Activated CD4-positive, alpha-beta T cell treated with anti-CD3 and anti-CD28 coated beads, Interleukin-10, Interleukin-2, amounts not matched to agents 100 ng/mL and 50 ng/mL, durations not matched to agents 16 hours and 8 hours (primary cell): ENCODE measurements at places on chromosomes 6 and 20.
A peak's percentile ranks its signal among the peaks of the same experiment; 100 is the strongest.

GRCh38 chr6:39997101-39997635 lies 62.9 kb upstream of the MOCS1 start:
- no peak for DNase-seq

DNA sequence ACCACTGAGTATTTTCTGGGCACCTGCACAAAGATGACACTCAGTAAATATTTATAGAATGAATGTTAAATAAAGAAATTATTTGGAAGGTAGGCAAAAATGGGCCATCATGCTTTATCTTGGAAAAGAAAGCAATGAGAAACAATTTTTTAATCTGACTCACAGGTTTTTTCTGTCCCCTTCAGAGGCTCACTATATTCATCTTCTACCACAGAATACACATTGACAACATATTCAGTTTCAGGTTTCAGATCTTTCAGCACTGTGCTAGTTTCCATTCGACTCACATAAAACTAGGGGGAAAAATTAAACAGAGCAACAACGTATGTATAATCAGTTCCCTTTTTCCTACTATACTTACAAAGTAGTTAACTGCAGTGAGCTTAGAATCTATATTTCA lies 58.3 kb downstream of the COL12A1 start:
- DNase-seq = peak; percentile 50

DNA sequence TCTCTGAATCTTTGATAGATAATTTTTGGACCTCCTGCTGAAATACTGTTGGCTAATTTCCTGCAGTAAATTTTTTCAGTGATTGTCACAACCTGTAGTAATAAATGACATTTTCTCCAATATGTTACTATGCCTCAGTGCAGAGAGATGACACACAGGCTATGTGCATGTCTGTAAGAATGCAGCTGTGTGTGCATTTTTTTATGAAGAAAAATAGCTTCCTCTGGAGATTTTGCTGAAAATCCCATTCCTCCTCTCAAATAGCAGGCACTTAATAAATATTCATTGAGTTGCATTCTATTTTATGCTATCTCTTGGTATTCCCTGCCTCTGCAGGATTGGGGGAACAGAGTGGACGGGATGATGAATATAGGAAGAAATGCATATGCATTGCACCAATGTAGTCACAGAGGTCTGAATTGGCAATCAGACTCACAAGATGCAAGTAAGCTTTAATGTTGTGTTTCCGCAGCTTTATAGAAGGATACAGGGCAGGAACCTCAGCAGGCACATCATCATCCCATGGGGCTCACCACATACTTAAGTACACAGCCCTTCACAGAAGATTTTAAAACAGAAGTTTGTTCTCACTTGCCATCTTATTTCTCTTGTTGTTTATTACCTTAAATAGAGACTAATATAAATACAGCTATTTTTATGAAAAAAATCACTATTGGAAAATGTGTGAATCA lies 474.7 kb downstream of the EPM2A start:
- DNase-seq = no peak

DNA sequence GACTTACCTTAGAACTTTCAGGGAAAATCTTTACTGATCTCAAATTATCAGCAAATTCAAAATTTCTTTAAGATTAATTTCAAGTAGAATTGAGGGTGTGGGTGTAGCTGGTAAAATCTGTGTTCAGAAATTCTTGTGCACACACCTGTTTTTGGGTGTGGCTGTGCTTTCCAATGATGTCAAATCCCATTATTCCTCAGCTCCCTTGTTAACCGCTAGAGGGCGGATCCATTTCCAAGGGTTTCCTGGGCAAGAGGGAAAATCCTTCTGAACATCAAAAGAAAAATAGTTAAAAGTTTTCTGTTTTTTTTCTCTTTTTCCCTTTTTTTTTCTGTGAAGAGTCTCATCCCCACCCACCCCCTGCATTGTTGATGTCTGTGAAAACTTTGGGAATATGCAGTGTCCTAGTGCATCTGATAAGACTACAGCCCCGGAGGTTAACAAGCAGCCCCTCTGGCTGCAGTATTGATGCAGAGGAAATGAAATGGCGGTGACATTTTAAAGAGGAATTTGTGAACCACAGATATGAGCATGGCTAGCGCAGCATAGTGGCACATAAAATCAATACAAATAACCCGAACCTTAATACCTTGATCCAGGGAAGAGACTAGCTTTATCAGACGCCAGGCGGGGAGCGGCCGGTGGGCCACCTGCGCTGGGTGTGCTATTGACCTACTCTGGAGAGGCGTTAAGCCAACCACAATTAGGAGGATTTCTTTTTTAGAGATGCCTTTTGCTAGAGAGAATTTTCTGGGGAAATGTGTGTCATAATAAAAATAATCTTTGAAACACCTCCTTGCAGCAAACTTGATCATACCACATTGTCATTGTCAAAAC lies 130.9 kb downstream of the FOXA2 start:
- DNase-seq = no peak

DNA sequence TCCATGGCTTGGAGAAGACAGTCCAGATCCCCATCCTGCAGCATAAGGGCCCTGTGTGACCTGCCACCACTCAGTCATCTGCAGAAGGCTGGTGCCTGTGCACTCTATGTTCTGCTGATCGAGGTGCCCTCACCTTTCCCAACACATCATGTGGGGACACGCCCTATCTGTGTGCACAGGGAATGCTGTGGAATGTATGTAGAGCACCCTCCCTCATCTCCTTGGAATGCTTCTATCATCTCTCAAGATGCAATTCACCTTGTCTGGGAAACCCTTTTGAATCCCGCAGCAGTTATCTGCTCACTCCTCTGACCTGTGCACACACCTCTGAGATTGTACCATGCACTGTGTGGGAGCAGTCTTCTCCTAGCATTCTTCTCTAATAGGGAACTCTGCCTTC lies 207.2 kb upstream of the SSTR4 start:
- no peak for DNase-seq

GRCh38 chr6:77038807-77039206 lies 424.5 kb downstream of the HTR1B start:
- DNase-seq = no peak

DNA sequence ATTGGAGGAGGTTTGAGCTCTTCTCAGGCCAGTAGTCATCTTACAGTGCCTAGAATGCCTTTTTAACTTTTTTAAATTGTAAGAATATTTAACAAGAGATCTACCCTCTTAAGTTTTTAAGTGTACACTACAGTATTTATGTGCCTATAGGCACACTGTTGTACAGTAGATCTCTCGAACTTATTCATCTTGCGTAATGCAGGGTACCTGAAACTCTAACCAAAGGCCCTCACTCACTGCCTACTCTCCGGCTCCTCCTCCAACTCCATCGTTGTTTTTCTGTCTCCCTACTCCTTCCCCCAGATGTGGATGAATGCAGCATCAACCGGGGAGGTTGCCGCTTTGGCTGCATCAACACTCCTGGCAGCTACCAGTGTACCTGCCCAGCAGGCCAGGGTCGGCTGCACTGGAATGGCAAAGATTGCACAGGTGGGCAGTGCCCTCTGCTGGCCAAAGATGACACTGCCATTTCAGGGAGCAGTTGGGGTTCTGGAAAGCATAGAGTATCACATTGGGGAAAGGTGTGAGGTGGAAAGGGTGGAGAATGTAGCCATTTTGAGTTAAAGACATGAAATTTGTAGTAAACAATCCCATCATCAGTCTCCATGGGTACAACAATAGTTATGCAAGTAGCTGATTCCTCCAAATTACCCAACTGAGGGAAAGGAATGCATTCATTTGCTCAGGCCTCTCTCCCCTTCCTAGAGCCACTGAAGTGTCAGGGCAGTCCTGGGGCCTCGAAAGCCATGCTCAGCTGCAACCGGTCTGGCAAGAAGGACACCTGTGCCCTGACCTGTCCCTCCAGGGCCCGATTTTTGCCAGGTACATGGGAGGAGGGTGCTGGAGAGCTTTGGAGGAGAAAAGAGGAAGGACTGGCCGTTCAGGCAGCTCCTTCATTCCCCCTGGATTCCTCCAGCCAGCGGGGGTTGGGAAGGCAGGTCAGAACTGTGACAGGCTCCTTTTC lies 18.4 kb upstream of the ZNF76 start:
- DNase-seq = peak; percentile 79

GRCh38 chr20:62020935-62021701 lies 44.6 kb downstream of the TAF4 start:
- no peak for DNase-seq

DNA sequence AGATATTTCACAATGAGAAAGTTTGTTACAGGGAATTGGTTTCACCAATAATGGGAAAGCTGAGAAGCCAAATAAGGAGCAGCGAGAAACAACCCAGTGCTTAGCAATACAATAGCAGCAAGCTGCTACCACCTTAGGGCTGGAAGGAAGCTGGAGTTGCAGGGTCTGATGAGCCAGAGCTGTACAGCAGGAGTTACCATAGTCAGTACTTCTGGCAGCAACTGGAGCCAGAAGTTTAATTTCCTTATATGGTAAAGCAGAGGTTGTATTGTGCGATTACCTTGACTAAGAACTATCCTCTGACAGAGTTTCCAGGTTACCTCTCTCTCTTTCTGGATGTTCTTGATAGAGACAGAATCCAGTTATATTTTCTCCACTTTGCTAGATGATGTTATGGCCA lies 137.1 kb upstream of the OLIG3 start:
- DNase-seq = no peak

- no peak for DNase-seq
Measured at GRCh38 chr6:157648561-157648960, 174.5 kb upstream of the SNX9 start.

GRCh38 chr6:154509421-154510143 lies 903 bp downstream of the CNKSR3 start:
- no peak for DNase-seq

DNA sequence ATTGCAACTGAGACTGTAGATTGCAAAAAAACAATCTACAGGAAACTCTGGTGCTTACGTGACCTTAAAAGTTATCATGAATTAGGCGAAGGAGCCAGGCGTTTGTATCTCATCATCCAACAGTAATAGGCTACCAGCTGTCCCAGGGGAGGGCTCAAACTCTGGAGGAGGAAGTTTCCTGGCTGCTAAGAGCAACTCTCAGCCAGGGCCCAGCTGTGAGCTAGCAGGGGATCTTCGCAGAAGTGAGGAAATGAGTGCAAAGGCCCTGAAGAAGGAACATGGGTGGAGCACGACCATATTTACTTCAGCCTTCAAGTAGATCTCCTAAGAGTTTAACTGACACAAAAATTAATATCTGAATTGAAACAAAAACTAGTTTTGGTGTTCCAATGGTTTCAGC lies 686.9 kb upstream of the MAP3K7 start:
- DNase-seq = no peak

- no peak for DNase-seq
Measured at GRCh38 chr6:41818271-41819054, 31.0 kb downstream of the TOMM6 start.

DNA sequence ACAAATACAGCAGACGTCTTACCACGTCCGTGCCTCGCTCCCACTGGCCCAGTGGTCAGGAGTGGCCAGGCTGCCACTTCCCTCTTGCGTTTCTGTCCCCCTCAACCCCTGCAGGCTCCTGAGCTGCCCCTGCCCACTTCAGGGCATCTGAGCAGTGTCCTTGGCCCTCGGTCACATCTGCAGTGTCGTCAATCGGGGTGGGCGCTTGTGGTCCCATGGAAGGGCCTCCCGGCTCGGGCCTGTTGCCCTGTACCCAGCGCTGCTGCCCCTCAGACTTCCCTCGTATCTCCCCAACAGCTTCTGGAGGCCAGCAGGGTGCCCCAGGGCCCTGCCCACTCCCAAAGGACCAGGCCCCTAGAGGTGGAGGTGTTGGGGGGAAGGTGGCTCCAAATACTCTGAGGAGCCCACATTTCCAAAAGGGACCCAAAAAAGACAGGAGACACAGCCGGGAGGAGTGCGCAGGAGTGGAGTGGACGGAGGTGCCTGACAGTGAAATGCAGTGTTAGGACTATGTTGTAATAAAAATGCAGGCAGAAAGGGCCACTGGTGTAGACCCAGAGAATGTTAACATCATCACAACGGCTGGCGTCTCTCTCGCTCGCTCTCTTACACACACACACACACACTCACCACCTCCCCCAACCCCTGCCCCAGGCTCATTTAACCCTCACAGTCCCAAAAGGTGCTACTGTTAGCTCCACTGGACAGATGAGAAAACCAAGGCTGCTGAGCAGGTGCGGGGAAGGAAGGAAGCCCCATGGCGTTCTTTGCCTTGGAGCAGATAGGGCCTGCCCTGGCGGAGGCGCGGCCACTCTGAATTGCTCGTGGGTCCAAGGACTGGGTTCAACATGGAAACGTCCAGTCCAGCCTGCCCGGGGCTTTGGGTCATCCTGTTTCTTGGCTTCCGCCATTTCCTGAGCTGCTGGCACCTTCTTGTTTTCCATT lies 343.9 kb downstream of the ZFAND3 start:
- no peak for DNase-seq

DNA sequence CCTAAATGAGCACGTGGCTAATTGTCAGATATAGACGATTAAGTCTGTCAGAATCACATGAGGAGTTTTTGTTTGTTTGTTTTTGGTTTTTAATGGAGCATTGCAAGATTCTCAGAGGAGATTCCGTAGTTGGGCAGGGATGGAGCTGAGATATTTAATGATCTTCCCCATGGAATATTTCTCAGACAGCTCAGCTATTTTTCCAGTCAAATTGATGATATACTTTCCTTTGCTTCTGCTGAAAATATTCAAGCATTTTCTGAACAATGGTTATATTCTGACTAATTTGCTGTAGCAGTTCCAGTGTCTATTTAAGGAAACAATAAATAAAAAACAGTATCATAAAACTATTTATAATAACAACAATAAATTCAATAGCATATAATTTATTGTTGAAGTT lies 348.4 kb downstream of the KIF16B start:
- no peak for DNase-seq

GRCh38 chr6:167794161-167795157 lies 32.3 kb upstream of the AFDN start:
- DNase-seq = no peak

GRCh38 chr6:53055873-53056272 lies 9.3 kb upstream of the FBXO9 start:
- DNase-seq = no peak

GRCh38 chr20:59625214-59625922 lies 21.0 kb downstream of the PHACTR3 start:
- DNase-seq = no peak

- DNase-seq = no peak
Measured at GRCh38 chr6:149389509-149390297, 10.4 kb upstream of the SUMO4 start.

- DNase-seq = no peak
Measured at GRCh38 chr6:84728602-84729001, 35.8 kb downstream of the TBX18 start.

DNA sequence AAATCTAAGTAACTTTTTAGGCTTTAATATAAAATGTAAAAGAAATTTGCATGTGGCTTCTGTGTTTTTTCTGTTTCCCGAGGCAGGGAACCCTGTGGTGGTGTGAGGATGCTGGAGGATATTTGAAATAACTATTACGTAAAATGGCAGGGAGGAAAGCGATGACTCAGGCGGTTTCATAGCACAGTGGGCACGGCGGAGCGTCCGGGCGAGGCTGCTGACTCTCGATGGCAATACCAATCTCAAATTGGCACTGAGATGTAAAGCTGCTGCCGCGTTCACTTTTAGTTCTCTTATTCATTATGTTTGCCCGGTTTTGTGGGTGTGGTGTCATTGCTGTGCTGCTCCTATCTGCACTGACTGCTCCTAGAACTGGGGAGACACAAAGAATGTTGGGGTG lies 254.3 kb downstream of the THBS2 start:
- no peak for DNase-seq

GRCh38 chr6:113202852-113203714 lies 654.1 kb upstream of the MARCKS start:
- no peak for DNase-seq
